ENCODE measurements at places on chromosomes 12 and 14.

GRCh38 chr12:40170593-40170992, 54.2 kb upstream of the LRRK2 start:
- DNase-seq: no peak

DNA sequence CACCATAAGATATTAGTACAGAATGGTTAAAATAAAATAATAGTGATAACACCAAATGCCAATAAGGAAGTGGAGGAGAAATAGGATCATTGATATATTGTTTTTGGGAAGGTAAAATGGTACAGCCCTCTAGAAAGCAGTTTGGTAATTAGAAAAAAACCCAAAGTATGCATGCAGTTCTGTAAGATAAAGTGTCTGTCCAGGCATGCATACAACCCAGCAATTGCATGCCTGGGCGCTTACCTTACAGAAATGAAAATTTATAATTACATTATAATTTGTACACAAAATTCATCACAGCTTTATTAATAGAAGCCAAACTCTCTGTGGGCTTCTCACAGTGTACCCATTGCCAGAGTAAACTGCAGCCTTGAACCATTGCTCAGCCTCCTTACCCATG, 124.7 kb downstream of the TTC6 start:
- no peak for DNase-seq

DNA sequence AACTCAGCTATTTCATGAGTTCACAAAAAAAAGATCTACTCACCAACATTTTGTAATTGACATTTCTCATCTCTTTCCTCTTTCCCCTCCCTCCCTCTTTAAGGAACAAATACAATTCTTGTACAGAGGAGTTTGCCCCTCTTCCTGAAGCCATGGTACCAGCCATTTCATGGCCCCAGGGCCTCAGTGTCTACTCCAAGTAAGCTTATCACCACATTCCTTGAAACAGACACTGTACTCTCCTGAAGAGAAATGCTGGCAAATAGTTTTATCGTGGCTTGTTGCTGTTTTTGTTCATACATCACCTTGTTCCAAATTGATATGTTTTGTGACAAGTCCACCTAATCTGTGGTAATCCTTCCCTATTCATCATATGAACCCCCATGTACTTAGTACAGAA, 29.7 kb upstream of the IGF1 start:
- no peak for DNase-seq

GRCh38 chr12:48866052-48866711, 512 bp upstream of the RND1 start:
- no peak for DNase-seq

- DNase-seq: no peak
These were observed 175.1 kb downstream of the NRXN3 start for GRCh38 chr14:78345131-78345744.

GRCh38 chr14:95040708-95041476, 116.4 kb downstream of the DICER1 start:
- DNase-seq: no peak
